ENCODE measurements at places on chromosomes 1 and 21. TPM values are rescaled to one million over a fixed set of nuclear protein-coding genes. Genes with fewer than 3 reads are reported as not detected.

SYT6 gene
- 6.3 TPM for total RNA-seq

IVL gene
- total RNA-seq, result not detected

OLFM3 gene
- 0.26 TPM for total RNA-seq

CA6 gene
- total RNA-seq, result not detected

ADAR gene
- 163 TPM for total RNA-seq

CD1E gene
- total RNA-seq, result not detected

CD2 gene
- not detected for total RNA-seq

CHI3L1 gene
- 0.44 TPM for total RNA-seq

DNA sequence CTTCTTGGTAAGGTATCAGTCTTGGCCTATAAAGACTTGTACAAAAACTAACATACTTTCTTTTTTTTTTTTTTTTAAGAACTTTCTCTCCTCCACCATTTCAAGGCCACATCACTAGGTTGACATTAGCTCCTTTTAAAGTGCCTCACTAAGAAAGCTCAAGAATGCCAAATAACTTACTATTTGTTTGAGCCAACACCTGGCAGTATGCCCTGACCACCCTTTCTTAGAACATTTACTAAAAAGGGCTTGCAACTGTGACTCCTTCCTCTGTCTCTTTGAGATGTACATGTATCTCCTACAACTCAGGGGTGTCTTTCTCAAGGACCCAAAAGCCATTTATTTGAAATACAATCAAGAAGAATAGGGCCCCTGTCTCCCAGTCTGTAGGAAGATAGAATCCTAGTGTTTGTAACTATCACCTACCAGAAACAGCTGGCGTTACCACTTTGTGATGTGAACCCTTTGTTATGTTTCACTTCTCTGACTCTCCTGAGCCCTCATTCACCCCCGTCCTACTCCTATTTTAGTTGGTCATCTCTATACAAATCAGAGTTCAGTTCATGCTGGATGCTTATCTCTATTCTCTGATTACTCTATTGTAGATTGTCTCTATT lies 12.2 kb upstream of the SAMD13 start:
- DNase-seq, result no peak

- DNase-seq, result no peak
These were observed 30.5 kb downstream of the KCNC4 start for GRCh38 chr1:110240476-110241210.

DNA sequence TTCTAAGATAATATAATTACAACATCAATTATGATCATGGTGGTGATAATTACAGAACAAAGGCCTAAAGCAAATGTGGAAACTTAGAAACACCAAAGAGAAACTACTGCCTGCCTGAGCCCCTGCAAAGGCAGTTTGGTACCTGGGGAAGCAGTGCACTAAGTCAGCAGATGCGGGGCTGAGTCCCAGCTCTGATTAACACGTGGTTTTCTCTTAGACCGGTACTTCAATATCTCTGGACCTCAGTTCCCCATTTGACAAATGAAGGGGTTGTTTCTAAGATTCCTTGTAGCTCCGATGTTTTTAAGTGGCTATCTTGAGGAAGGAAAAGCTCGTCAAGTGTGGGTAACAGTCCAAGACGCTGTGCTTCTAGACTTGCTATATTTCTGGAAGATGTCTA lies 16.7 kb upstream of the PLEKHA6 start:
- DNase-seq, result no peak

DNA sequence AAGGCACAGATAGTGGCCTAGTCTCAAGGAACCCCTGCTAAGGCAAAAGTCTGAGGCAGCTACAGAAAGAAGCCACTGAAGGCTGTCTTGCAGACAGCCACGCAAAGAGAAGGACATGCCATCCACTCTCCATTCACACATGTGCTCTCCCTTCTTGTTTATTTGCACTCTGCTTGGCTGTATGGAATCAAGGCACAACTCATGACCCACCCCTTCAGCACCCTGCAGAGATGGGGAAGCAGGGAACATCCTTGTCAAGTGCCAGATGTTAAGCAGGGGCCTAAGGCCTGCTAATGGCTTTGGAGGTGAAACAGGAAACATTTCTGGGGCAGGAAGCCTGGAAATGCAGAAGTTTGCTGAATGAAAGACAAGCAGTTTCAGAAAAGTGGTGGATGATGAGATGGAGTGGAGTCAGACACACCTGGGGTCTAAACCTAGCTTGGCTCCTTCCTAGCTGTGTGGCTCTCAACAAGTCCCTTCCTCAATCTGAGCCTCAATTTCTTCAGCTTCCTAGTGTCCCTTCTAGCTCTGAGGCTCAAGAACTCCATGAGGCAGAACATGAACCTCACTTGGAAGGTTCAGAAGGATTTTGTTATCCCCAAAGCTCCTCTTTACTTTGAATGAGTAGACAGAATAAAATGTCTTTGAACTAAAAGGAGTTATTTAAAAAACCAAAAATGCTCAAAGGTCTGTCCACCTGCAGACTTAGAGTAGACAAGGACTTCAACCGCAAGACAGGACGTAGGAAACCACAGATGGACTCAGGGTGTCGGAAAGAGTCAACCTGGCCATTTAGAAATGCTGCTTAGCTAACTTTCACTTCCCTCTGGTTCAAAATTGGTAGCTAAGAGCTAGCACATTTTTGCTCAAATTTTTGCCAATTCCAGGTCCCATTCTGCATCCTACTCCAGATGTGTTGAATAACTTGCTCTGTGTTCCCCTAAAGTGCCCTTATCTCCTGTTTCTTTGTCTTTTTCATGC lies 283.1 kb downstream of the PLPP3 start:
- DNase-seq, result peak; percentile 64

DNA sequence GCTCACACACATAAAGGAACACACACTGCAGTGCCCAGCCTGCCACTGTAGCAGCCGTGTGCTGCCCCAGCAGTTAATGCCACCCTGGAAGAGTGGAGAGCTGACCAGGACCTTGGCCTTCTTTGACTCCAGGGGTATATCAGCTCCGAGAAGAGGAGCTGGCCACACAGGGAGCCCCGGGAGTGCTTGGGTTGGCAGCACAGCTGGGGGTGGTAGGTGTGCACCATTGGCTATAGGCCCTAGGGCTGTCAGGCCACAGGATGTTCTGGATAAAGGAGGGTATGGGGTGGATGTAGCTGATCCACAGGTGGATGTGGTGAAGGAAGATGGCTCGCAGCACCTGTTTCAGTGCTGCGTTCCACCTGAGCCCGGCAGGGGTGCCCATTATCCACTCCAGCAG lies 640.5 kb downstream of the PLPP3 start:
- no peak for DNase-seq

- DNase-seq, result peak; percentile 81
These were observed 923 bp upstream of the IFNGR2 start for GRCh38 chr21:33402001-33402979.

DNA sequence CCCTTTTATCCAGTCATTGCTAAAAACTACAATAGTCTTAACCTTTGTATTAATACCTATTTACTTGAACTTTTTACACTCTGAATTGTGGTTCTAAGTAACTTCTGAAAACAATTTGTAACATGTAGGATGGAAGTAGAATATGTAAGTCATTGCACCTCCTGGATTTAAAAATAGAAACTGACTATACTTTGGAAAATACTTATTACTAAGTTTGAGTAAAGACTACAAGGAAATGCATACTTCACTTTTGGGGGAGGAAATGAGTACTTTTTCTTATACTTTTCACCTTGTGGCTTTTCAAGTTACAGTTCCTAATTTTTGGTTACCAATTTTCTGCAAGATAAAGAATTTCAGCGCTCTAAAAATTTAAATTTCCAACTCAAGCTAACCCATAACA lies 8.7 kb downstream of the RGS18 start:
- no peak for DNase-seq

GRCh38 chr1:240495601-240496000 lies 116.4 kb downstream of the GREM2 start:
- no peak for DNase-seq

GRCh38 chr1:231421546-231421970 lies 529 bp downstream of the EGLN1 start:
- no peak for DNase-seq

DNA sequence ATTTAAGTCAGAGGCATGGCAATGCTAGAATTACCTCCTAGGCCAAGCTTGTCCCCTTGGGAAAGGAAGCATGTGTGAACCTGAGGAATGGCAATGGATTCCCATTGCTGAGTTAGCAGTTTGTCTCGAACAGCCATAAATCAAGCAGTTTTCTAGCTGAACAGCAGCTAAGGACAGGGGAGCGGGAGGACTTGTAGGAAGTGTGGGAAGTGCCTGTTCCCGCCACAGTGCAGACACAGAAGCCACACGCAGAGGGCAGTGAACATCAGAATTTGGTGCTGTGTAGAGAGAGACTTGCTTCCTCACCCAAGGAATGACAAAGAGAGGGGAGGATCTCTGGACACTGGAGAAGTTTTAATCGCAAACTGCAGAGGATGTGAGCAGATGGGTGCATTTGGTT lies 3.8 kb downstream of the PHGDH start:
- peak; percentile 59 for DNase-seq

Data from endodermal cell (in vitro differentiated cells).